ENCODE measurements at places on chromosomes 2 and 18.

GRCh38 chr2:241272303-241273209, 42.9 kb downstream of the HDLBP start:
- peak; percentile 59 for DNase-seq

- DNase-seq, result no peak
These were observed 63.2 kb downstream of the GNAL start for GRCh38 chr18:11752116-11752911.

GRCh38 chr18:11861583-11862288, 10.5 kb downstream of the CHMP1B start:
- DNase-seq, result no peak

DNA sequence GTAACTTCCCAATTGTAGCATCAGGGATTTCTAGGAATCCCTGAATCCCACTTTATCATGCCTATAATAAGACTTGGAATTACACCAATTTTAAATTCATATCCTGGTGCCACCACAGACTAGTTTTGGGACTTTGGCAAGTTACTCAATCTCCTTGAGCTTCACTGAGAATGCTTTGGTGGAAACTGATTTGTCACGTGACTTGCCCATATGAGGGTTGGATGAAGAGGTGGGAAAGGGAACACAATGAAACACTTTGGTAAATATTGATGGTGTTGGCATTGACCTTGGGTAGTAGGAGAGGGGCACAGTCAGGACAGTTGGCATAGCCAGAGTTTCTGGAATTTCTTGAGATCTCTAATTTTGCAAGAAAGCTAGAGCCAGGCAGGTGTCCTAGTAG, 452.2 kb downstream of the SLC4A3 start:
- no peak for DNase-seq

DNA sequence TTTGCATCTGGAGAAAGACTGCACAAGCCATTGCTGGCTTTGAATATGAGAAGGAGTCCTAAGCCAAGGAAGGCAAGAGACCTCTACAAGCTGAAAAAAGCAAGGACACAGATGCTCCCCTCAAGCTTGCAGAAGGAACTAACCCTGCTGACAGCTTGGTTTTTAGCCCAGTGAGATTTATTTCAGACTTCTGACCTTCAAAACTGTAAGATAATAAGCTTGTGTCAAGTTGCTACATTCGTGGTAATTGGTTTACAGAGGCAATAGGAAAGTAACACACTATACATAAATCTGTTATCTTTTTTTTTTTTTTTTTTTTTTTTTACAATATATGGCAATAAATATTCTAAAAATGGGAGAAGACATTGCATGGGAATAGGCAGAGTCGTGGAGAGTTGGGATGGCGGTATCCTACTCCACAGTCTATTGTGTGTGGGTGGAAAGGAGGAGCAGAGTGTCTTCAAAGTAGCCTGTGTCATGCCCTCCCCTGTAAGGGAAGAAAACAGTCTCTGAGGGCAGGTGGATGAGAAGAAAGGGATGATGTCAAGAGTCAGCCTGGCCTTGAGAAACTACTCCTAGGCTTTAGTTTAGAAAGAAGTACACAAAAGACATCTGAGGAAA, 196.9 kb downstream of the THSD7B start:
- DNase-seq, result no peak

GRCh38 chr2:151638191-151638933, 95.9 kb downstream of the NEB start:
- DNase-seq, result peak; percentile 36

DNA sequence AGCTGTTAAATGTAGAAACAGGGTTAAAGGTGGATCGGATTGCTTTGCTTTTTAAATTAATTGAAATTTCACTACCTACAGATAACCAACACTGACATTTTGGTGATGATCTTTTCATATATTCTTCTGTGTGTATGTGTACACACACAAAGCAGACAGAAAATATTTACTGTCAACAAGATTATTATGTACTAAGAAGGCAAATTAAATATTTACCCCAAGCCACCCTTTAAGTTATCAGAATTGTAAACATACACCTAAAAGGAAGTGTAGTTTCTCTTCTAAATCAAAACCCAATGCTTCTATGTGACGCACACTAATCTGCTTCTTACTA, 98.7 kb downstream of the GAREM1 start:
- DNase-seq, result no peak

- no peak for DNase-seq
These were observed 625.2 kb downstream of the CPS1 start for GRCh38 chr2:211181626-211182025.

DNA sequence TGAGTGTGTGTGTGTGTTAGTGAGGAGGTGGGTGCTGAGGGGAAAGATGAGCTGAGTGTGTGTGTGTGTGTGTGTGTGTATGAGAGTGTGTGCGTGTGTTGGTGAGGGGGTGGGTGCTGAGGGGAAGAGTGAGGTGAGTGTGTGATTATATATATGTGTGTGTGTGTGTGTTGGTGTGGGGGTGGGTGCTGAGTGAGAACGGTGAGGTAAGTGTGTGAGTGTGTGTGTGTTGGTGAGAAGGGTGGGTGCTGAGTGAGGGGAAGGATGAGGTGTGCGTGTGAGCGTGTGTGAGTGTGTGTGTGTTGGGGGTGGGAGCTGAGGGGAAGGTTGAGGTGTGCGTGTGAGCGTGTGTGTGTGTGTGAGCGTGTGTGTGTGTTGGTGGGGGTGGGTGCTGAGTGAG, 322.0 kb upstream of the NT5C1B start:
- no peak for DNase-seq

- peak; percentile 48 for DNase-seq
These were observed at the start of gene SIX3 for GRCh38 chr2:44941551-44942234. Gene SIX3, plus strand, starts transcription at chr2:44941702. Its CDS starts 403 bp downstream, at chr2:44942105.

GRCh38 chr2:64661741-64662169, 8.0 kb upstream of the SERTAD2 start:
- DNase-seq, result no peak

DNA sequence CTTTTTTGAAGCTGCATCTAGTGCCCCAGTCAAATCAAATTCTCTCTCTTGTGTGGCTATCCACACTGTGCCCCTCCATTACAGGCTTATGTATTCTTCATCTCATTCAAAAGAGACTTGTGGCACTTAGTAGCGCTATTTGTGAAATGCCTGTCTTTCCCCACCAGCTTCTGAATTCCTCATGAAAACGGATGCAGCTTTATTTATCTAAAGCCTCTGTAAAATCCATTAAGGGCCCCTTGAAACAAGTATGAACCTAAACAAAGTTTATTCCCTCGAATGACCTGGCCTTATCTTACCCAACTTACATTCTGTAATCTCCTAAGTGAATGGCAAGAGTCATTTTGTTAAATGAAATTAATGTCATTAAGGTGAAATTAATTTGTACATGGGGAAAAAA, 417.4 kb upstream of the PIK3C3 start:
- no peak for DNase-seq

- DNase-seq, result no peak
These were observed 96.7 kb downstream of the RHOB start for GRCh38 chr2:20543469-20544152.

GRCh38 chr18:61528961-61529360, 195.7 kb downstream of the CDH20 start:
- no peak for DNase-seq

- DNase-seq, result no peak
These were observed 273.3 kb downstream of the NDUFA10 start for GRCh38 chr2:239751679-239752355.

DNA sequence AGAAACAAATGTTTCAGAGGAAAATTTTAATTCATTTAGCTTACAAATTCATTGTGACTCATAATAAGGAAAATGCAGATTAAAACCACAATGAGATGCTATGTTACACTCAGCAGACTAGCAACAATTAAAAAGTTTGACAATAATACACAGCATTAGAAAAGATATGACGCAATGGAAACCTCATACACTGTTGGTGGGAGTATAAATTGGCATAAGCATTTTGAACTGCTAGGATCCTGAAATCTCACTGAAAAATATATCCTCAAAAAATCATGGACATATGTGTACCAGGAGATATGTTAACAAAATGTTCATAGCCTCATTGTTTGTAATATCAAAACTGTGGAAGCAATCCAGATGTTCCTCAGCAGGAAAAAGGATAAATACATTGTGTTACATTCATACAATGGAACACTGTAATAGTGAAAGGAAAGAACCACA, 13.7 kb downstream of the CALCRL start:
- DNase-seq, result no peak

GRCh38 chr2:20107776-20108175, 56.3 kb upstream of the LAPTM4A start:
- no peak for DNase-seq

GRCh38 chr2:69535817-69536241, 98.6 kb upstream of the NFU1 start:
- no peak for DNase-seq

DNA sequence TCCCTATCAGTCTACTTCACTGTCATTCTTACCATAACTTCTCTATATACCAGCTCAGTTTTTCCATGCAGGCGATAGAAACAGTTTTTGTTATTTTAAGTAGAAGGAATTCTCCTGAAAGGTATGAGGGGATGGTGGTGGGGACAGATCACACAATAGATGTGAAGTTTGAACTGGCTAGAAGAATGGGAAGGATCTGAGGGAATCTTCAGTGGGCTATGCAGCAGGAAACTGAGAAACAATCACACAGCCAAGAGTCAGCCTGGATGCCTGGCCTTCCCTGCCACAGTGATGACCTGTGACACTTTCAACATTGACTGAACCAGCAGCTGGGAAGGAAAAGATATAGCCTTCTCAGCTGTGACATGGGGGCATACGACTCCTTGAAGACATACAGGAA, 329.1 kb upstream of the GULP1 start:
- DNase-seq, result no peak

GRCh38 chr2:214713080-214713830, 96.2 kb downstream of the BARD1 start:
- no peak for DNase-seq

DNA sequence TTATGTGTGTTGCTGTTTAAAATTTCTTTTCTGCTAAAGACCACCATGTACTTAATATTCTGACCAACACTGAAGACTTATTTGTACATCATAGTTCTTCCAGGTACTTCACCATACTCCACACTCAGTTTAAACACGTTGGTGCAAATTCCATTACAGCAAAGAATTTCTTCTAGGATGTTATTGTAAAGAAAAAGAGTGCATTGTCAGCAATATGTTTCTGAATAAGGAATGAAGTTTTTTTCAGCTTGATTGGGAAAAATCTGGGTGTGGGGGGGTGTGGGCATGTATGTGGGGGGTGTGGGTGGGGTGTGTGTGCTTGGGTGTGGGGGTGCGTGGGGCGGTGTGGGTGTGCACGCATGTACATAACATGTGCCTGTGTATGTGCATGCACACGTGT, 164.1 kb downstream of the PTGR3 start:
- no peak for DNase-seq

- peak; percentile 24 for DNase-seq
These were observed 455 bp downstream of the PREPL start for GRCh38 chr2:44360749-44361329.

DNA sequence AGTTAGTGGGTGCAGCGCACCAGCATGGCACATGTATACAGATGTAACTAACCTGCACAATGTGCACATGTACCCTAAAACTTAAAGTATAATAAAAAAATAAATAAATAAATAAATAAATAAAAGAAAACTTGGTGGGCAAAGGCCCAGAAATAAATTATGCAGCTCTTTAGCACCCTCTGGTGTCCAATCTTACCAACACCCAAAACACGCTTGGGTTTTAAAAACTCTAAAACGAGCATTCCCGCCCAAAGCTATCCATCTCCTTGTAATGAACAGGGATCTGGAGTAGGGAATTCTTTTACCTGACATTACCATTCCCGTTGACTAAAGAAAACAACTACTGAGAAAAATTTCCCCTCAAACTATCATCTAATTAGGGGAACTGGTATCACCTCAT, 2005.9 kb upstream of the CELF4 start:
- peak; percentile 27 for DNase-seq

GRCh38 chr2:137173463-137173862, 408.1 kb downstream of the THSD7B start:
- DNase-seq, result peak; percentile 52

- no peak for DNase-seq
These were observed 8.2 kb downstream of the RND3 start for GRCh38 chr2:150479075-150479915.

DNA sequence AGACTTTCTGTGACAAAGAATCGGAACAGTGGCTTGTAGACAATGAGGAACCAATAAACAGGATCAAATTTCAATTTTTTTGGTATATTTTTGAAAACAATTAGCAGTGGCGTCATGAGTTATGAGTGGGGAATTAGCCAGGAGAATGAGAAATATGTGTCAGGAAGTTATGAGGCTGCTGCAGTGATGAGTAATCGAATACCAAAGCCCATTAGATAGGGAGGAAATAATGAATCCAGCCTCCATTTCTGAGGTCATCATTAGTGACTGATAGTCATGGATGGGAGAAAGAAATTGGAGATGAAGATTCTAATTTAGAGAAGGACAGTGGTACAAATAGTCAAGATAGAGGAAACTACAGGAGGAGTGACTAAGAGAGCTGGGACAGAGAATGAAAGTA, 673.1 kb upstream of the VRK2 start:
- no peak for DNase-seq

DNA sequence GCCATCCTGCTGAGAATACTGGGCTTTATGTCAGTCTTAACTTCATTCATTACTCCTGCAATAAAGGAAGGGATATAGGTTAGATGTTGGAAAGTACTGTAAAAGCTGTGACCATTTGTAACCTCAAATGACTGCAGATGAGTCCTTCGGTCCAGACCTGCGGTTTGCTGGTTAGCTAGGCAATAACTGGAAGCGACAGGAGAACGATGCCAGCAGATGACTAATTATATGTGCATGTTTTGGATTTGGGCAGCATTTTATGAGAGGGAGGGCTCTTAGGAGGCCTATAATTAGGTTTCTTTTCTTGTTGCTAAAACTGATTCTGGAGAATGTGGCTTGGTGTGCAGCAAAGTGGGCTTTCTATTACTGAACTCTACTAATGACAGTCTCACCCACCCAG, 205.6 kb downstream of the TMEM182 start:
- DNase-seq, result no peak

DNA sequence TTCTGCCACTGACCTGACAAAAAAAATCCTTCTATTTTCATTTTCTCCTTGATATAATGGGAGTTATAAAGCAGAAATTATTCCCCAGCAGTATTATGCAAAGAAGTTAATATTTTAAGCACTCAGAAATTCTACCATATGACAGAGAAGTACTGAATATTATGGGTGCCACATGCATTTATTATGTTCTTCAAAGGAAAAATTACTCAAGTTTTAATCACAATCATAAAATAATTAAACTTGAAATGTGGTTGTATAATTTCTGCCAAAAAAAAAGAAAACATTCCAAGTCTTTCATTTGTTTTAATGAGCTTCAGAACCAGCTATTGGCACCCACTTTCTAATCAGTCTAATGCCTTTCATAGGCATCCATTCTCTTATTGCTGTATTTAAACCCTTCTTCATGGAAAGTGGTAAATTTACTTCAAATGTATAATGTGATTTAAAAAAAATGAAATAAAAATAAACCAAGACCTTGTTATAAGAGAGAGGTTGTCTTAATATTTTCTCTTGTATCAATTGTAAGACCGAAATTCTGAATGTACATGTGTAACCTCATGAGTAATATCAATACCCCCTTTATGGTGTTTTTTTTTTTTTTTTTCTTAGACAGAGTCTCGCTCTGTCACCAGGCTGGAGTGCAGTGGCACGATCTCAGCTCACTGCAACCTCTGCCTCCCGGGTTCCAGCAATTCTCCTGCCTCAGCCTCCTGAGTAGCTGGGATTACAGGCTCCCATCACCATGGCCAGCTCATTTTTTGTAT, 302.3 kb downstream of the IRS1 start:
- no peak for DNase-seq
